PC-3 (cell line): ENCODE measurements at places on chromosomes 7 and 10. TPM values are rescaled to one million over a fixed set of nuclear protein-coding genes. Genes with fewer than 3 reads are reported as not detected.

COL1A2 gene
- total RNA-seq: not detected in 2 replicates

AKR1B1 gene
- total RNA-seq: 1.6 TPM in 1 of 2 replicates, not detected in the other

- no peak for DNase-seq
- no peaks in the 10 kb centered on the region for H3K27me3 ChIP-seq
- no peaks in the 10 kb centered on the region for H3K36me3 ChIP-seq
- H3K4me3 ChIP-seq: no peak overlapping the region
Measured at GRCh38 chr7:151117565-151117964, 31.3 kb downstream of the AGAP3 start.

DNA sequence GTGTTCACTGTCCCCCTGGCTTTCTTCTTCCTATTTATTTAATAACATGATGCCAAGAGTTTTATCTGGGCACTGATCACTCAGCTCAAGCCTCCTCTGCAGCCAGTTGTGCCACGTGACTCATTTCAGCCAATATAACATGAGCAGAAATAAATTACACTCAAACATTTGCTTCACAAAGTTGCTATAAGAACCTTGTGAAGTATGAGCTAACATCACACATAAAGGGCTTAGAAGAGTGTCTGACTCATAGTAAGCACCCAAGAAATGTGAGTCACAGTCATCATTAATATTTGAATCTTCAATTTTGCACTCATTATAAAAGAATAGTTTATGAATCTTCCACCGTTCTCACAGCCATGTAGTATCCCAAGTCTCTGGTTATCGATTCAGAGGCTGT, 414.6 kb upstream of the NPVF start:
- no peak overlapping the region for H3K27ac ChIP-seq
- no peaks in the 10 kb centered on the region for H3K36me3 ChIP-seq
- H3K4me1 ChIP-seq: no peaks in the 10 kb centered on the region
- no peak overlapping the region for H3K4me3 ChIP-seq

GRCh38 chr7:130365511-130366441, 14.5 kb upstream of the CPA1 start:
- H3K27me3 ChIP-seq: no peaks in the 10 kb centered on the region
- H3K4me1 ChIP-seq: peaks cover 37% of the 10 kb centered on the region
- peak; percentile 43 for DNase-seq
- no peaks in the 10 kb centered on the region for H3K36me3 ChIP-seq

- H3K27me3 ChIP-seq: no peaks in the 10 kb centered on the region
- no peak overlapping the region for H3K27ac ChIP-seq
- no peaks in the 10 kb centered on the region for H3K4me1 ChIP-seq
- H3K4me3 ChIP-seq: no peak overlapping the region
Measured at GRCh38 chr10:4567637-4568036, 258.4 kb upstream of the AKR1E2 start.

GRCh38 chr7:95840953-95841950, 68.9 kb downstream of the DYNC1I1 start:
- H3K27me3 ChIP-seq: no peaks in the 10 kb centered on the region
- peak; percentile 38 for DNase-seq
- no peak overlapping the region for H3K4me3 ChIP-seq
- no peaks in the 10 kb centered on the region for H3K36me3 ChIP-seq
- H3K4me1 ChIP-seq: no peaks in the 10 kb centered on the region

- H3K4me1 ChIP-seq: no peaks in the 10 kb centered on the region
- H3K36me3 ChIP-seq: no peaks in the 10 kb centered on the region
- H3K4me3 ChIP-seq: no peak overlapping the region
- no peak for DNase-seq
- H3K27ac ChIP-seq: no peak overlapping the region
Measured at GRCh38 chr7:55474944-55475854, 97.1 kb downstream of the VOPP1 start.

DNA sequence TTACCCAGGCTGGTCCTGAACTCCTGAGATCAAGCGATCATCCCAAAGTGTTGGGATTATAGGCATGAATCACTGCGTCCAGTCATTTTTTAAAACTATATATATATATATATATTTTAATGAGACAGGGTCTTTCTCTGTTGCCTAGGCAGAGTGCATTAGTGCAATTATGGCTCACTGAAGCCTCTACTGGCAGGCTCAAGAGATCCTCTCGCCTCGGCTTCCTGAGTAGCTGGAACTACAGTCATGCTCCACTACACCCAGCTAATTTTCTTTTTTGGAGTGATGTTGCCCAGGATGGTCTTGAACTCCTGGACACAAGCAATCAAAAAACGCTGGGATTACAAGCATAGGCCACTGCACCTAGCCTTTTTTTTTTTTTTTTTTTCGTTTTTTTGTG, 55.3 kb upstream of the KAT6B start:
- peaks cover 7% of the 10 kb centered on the region for H3K4me1 ChIP-seq
- no peak overlapping the region for H3K27ac ChIP-seq
- H3K27me3 ChIP-seq: no peaks in the 10 kb centered on the region
